ENCODE measurements at places on chromosomes 4 and X. TPM values are rescaled to one million over a fixed set of nuclear protein-coding genes. Genes with fewer than 3 reads are reported as not detected.

The POU4F2 gene
- total RNA-seq: 4.6 TPM

DNA sequence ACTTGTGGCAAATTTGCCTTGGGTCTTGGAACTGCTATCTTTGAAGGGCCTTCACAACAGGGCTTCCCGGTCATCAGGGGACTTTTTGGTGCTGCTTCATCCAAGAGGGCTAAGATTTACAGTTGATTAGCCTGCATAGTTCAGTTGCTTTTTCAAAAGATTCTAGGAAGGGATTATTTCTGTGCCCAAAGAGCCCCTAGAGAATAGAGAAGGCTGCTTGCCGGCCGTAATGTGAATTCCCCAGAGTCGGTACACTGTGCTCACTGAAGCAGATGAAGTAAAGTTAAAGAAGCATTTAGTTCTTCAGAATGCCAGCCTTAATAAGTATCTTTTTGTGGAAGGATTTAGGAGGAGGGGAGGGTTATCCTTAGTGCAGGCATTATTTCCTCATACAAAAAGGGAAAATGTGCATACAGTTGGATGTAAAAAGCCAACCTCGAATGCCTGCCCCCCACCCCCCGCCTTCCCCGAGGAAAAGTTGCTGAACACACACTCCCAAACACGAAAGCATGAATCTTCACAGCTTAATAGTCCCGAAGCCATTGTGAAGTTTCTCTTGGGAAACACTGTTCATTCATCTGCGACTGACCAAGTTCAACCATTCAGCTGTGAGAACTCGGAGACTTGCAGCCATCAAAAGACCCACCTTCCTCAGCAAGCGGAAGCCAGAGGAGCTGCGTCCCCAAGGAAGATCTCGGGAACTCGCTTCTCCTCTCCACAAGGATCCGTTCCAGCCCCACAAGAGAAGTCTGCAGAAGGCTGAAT lies 47.6 kb downstream of the ANOS1 start:
- DNase-seq: peak; percentile 85

DNA sequence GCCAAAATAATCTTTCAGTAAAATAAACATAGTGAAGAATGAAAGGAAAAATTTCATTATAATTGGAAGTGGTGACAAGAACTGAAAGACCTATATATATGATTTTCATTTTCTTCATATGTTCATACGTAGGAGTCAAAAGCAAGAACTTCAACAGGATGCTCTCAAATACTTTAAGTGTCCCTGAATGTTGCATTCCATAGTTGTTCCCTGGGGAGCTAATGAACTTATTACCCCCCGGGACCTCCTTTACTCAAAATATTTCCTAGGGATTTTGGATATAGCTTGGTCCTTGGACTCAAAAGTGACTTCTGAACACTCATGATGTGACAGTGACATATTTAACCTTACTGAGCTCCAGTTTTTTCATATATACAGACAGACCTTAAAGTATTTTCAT lies 44.9 kb upstream of the NDST4 start:
- DNase-seq: no peak

The TRAPPC11 gene
- 29.1 TPM for total RNA-seq

DNA sequence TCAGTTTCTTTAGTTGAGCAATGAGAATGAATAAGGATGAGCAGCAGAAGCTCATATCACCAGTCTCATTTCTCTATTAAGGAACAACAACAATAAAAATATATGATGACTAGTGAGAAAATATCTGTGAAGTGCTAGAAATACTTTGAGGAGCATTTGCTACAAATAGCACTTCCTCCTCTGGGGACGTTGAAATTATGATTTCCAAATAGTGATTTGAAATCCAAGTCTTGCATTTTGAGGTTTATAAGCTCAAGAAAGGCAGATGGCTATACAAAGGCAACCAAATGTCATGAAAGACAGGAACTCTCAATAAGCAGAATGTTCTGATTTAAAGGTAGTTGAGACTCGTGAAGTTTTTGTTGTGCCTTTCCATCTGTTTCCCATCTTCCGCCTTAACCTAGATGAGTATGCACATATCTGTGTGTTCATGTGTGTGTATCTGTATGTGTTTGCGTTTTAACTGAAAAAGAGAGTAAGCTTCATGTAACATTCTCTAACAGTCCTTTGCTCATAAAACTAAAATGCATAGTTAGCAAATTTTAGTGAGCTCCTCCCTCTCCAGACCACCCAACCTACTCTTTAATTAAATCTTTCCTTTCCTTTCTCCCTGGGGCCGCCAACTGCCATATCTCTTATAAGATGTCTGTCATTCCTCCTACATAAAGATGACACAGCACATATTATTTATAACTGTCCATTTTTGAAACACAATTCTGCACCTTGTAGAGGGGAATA lies 222.6 kb upstream of the RASGEF1B start:
- no peak for DNase-seq
